ENCODE measurements at places on chromosomes 7 and 10.

DNA sequence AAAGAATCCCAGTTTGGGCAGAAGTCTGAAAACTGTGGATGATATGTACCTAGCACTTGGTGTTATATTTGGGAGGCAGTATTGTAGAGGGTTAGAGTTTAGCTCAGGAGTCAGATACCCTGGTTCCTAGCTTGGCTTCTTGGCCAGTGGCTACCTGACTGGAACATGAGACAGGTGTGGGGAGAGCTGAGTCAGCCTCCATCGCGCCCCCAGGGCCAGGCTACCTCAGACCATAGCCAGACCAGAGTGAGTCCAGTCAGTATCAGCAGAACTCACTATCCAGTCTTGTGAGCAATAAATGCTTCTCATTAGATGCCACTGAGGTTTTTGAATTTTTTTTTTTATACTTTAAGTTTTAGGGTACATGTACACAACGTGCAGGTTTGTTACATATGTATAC is 26.0 kb downstream of the CYP3A5 start:
- DNase-seq: no peak

DNA sequence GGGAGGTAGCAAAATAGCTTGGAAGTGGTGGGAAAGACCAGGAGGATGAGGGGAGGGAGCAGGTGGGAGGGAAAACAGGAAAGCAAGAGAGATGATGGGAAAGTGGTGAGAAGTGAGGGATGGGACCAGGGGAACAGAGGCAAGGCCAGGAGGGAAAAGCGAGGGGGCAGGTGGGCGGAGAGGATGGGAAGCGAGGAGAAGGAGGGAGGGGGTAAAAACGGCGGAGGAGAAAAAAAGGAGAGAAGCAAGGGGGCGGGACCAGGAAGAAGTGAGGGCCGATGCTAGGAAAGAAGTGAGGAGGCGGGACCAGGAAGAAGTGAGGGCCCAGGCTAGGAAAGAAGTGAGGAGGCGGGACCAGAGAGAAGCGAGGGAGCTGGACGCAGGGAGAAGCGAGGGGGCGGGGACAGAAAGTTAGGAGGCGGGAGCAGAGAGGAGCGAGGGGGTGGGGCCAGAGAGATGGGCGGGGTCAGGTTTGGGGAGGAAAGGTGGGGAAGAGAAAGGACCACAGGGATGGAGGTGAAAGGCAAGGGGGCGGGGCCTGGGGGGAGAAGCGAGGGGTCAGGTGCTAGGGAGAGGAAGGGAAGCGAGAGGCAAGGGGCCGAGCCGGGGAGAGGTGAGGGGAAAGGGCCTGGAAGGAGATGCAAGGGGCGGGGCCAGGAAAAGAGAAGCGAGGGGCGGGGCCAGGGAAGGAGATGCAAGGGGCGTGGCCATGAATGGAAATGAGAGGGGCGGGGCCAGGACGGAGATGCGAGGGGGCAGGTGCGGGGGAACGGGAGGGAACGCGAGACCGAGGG is 984 bp downstream of the SMURF1 start:
- peak; percentile 80 for DNase-seq

- no peak for DNase-seq
These were observed 27.7 kb upstream of the INSIG1 start for GRCh38 chr7:155269766-155270585.

DNA sequence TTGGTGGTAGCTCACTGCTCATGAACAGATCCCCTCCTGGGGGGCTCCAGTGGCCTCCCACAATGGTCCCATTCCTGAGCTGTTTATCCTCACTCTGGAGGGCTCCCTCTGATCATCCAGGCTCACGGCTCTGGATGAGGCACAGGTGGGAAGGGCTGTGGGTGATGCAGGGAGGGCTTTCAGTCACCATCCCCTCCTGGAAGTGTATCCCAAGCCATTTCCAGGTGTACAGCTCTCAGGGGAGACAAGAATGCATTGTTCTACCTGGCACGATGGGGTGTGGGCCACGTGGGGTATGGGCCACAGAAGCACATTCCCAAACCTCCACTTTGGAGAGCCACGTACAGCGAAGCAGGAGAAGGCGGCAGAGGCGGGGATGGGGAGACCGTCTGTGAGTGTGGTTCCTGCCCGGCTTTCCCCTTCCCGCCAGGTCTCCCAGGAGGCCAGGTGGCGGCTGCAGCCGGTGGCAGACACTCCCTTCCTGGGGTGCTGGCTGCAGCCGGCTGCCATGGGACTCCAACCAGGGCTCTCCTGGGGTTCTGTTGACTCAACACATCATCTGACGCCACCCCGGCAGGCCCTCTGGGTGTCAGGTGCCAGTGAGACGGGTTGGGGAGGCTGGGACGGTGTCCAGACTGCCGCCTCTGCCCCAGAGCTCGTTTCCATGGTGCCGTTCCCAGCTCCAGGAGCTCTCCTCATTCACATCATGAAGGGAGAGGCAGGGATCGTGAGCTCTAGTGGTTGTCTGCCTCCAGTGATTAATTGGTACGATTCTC is 169.7 kb upstream of the RHEB start:
- no peak for DNase-seq

GRCh38 chr10:101845893-101846292 is 2.3 kb upstream of the KCNIP2 start:
- DNase-seq: no peak
